ENCODE measurements at places on chromosomes 1 and 21. TPM values are rescaled to one million over a fixed set of nuclear protein-coding genes. Genes with fewer than 3 reads are reported as not detected.

Gene CD1C
- total RNA-seq = not detected

Gene OR6N1
- not detected for total RNA-seq

Gene SERINC2
- 20.5 TPM for total RNA-seq

Gene KCNA2
- total RNA-seq = 1.5 TPM

Gene HTR6
- 0.66 TPM for total RNA-seq

Gene CYP4Z1
- not detected for total RNA-seq

Gene SH3BGRL3
- 30.9 TPM for total RNA-seq

Gene RHEX
- total RNA-seq = not detected

Gene TRMT1L
- total RNA-seq = 30.0 TPM

Gene PLA2G2F
- total RNA-seq = not detected

Gene BSND
- total RNA-seq = 0.47 TPM

Gene ABCA4
- 0.08 TPM for total RNA-seq

Gene SELENBP1
- total RNA-seq = 13.4 TPM

Gene UTP25
- 6.8 TPM for total RNA-seq

Gene TINAGL1
- total RNA-seq = 15.8 TPM

Gene OR13G1
- total RNA-seq = not detected

Gene CHTOP
- total RNA-seq = 68.9 TPM

Gene EVA1C
- total RNA-seq = 6.9 TPM

Gene PTPN14
- total RNA-seq = 60.0 TPM

Gene PTAFR
- 0.76 TPM for total RNA-seq

Gene KCNE1
- total RNA-seq = not detected

Gene NCDN
- 43.1 TPM for total RNA-seq

Gene VSIG8
- total RNA-seq = not detected

Gene GJA9
- total RNA-seq = not detected

Gene PCAT6
- 7.2 TPM for total RNA-seq

Gene TIE1
- 1.5 TPM for total RNA-seq

Gene LGR6
- 0.66 TPM for total RNA-seq

Gene RAP1GAP
- 6.6 TPM for total RNA-seq

Gene PGLYRP4
- not detected for total RNA-seq

Gene FMOD
- 1.3 TPM for total RNA-seq

Gene CYB5RL
- 8.4 TPM for total RNA-seq

Gene PTGS2
- total RNA-seq = 0.17 TPM

Gene PRMT2
- total RNA-seq = 56.9 TPM

Gene PARS2
- total RNA-seq = 14.8 TPM

Gene CNR2
- total RNA-seq = not detected

Gene SPOCD1
- 1.3 TPM for total RNA-seq

Gene ZNF691
- 27.7 TPM for total RNA-seq

Gene TRAPPC10
- total RNA-seq = 27.1 TPM

Gene LYPD8
- total RNA-seq = not detected

Gene MXRA8
- 11.7 TPM for total RNA-seq

Gene COL8A2
- 5.0 TPM for total RNA-seq

Gene STUM
- total RNA-seq = 1.3 TPM

Gene NIPAL3
- total RNA-seq = 8.6 TPM

Gene DMRTB1
- 1.2 TPM for total RNA-seq

Gene SF3B4
- 49.2 TPM for total RNA-seq

Gene HSF2BP
- 2.3 TPM for total RNA-seq

Gene ASAP3
- 98.2 TPM for total RNA-seq

Gene TNNI3K
- not detected for total RNA-seq

Data from GM23338 (cell line).